Endodermal cell (in vitro differentiated cells): ENCODE measurements at places on chromosomes 1 and 21. TPM values are rescaled to one million over a fixed set of nuclear protein-coding genes. Genes with fewer than 3 reads are reported as not detected.

KIAA0040 gene
- 5.0 to 17.0 TPM (median 12.9 TPM) in 3 replicates for total RNA-seq

CYP4A22 gene
- total RNA-seq, result not detected in 2 replicates

MARK1 gene
- total RNA-seq, result 11.4 and 12.6 TPM in 2 replicates

CFHR5 gene
- not detected in 2 replicates for total RNA-seq

CD164L2 gene
- 1.4 and 1.8 TPM in 2 replicates for total RNA-seq

DNA sequence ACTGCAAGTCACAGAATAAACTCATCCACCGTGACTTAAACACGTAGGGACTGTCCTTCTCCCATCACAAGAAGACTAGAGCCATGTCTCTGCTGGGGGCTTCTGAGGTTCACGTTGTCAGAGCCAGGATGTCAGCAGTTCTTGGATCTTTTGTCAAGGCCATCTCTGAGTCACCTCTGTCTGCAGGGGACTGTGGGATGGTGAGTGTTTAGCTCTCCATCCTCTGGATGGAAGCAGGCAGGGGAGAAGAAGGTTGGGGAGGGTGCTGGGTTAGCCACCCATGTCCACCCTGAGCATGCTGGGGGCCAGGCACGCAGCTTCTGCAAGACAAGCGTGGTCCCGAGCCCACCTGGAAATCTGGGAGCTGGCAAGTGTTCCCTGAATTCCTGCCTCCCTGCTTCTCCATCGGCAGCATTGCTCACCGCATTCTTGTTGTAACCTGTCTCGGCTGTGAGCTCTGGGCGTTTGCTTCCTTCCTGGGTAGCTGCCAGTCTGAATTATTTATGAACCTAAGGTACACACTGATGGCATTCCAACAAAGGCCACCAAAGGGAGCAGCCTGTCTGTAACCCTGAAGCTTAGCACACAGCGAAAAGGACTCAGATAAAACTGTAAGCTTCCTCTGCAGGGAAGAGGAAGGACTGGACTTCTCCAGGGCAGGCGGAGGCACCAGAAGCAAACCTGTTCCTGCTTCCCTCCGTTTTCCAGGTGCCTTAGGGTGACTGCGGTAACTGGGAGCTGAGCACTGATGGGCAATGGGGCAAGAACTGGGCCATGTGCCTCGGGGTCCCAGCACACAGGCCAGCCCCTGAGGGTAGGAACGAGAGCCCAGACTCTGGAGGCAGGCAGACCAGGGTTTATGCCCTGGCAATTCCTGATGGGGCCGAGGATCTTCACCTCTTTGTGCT lies 88.6 kb downstream of the RIPK4 start:
- peak; percentile 76 for DNase-seq
- H3K4me3 ChIP-seq, result no peak overlapping the region
- H3K4me1 ChIP-seq, result peaks cover 11% of the 10 kb centered on the region

DNA sequence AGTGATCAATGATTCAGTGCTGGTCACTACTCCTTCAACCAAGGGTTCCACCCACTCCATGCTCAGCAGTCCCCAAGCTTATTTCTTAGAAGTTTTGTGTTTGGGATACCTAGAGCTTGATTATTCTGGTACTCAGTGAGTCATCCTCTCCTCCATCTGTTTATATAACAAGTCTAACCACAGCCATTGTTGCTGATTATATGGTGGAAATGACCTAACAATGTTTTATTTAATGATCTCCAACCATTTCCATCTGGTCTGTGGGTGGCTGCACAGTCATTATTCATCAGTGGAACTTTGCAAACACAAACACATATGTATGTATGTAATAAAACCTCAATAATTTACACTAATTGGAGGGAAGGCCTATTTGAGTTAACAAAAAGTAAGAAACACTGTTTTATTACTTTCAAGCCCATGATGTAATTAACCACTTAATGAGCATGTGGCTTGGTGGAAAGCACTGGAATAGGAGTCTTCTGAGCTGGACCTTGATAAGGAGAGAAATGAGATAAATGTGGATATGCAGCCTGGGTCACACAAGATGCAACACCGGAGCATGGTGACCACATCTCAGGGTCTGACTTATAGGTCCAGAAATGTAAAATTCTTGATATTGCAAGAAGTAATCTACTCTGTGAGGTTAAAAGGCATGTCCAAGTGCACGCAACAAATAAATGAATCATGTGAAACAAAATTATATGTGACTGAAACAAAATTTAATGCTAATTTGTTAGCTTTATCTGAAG lies 99.0 kb upstream of the WLS start:
- H3K4me1 ChIP-seq, result no peaks in the 10 kb centered on the region
- H3K4me3 ChIP-seq, result no peak overlapping the region
- no peak overlapping the region for H3K27ac ChIP-seq
- no peaks in the 10 kb centered on the region for H3K36me3 ChIP-seq

DNA sequence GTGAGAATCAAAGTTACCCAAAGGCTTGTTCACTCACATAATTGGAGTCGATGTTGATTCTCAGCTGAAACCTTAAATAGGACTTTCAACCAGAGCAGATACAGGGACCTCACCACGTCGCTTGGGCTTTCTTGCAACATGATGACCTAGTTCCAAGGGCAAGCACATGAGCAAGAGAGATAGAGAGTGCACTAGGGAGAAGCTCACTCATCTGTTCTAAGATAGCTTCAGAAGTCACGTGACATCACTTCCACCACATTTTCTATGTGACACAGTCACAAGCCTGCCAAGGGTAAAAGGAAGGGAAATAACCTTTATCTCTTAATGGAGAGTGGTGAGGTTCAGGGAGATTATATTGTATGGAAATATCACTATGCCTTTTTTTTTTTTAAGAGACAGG lies 470.1 kb upstream of the PLXNA2 start:
- no peak overlapping the region for H3K27ac ChIP-seq
- no peak for DNase-seq
- no peak overlapping the region for H3K4me3 ChIP-seq
- H3K27me3 ChIP-seq, result no peaks in the 10 kb centered on the region
- H3K36me3 ChIP-seq, result no peaks in the 10 kb centered on the region

- H3K4me1 ChIP-seq, result no peaks in the 10 kb centered on the region
- H3K27me3 ChIP-seq, result no peaks in the 10 kb centered on the region
- no peak overlapping the region for H3K27ac ChIP-seq
- DNase-seq, result no peak
Measured at GRCh38 chr1:199612976-199613774, 414.3 kb upstream of the NR5A2 start.

DNA sequence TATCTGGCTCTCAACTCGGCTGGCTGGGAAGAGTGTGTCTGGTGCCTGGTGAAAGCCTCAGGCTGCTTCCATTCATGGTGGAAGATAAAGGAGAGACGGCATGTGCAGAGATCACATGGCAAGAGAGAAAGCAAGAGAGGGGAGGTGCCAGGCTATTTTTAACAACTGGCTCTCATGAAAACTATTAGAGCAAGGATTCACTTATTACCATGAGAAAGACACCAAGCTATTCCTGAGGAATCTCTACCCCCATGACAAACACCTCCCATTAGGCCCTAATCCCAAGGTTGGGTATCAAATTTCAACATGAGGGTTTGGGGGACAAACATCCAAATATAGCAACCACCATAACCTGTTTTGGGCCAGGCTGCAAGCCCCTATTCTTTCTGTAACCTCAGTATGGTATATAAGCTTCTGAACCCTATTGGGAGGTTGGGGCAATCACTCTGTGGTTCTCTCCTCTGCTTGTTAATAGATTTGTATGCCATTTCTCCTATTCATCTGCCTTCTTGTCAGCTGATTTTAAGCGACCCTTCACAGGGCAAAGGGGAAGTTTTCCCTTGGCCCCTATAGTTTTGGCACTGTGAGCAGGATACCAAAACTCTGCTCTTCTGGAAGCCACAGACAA lies 179.0 kb upstream of the TNR start:
- H3K4me1 ChIP-seq, result peaks cover 8% of the 10 kb centered on the region
- H3K27me3 ChIP-seq, result no peaks in the 10 kb centered on the region
- H3K4me3 ChIP-seq, result no peak overlapping the region

DNA sequence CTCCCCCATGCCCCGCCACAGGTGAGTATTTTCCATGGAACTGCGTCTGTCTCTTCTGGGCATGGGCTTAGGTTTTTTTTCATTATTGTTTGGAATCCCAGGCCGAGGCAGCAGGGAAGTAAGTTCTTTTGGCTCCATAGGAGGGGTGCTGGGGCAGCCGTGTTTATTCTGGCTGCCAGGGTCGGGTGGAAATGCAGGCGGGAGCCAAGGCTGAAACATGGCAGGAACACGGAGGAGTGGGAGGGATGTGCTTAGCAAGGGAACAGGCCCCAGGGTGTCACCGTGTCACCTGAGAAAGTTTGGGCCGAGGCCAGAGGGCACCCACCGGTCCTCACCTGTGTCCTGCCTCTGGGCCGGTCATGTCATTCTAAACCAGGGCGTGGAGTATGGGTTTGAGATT lies 4.5 kb upstream of the DHRS3 start:
- H3K27me3 ChIP-seq, result peaks cover 21% of the 10 kb centered on the region
- H3K4me1 ChIP-seq, result no peaks in the 10 kb centered on the region
- H3K27ac ChIP-seq, result no peak overlapping the region

- H3K4me3 ChIP-seq, result no peak overlapping the region
- H3K36me3 ChIP-seq, result no peaks in the 10 kb centered on the region
- H3K4me1 ChIP-seq, result no peaks in the 10 kb centered on the region
- no peaks in the 10 kb centered on the region for H3K27me3 ChIP-seq
- no peak overlapping the region for H3K27ac ChIP-seq
Measured at GRCh38 chr1:224865510-224865909, 64.0 kb upstream of the DNAH14 start.

DNA sequence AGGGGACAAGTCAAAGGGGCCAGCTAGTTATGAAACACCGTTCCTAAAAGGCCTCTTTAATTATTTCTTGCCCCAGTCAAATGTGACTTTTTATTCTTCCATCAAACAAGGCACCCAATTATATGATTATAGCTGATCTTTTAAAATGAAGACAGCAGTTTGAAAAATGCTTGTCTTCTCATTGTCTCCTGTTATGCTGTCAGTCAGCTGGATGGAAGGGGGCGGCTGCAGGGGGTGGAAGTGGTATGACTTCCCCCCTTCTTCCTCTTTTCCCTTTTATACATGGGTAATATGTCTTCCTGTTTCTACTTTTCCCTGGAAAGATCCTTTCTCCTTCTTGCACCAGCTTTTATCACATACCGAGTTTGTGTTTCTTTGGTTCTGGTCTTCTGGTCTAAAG lies 25.8 kb upstream of the KCNA10 start:
- H3K27ac ChIP-seq, result no peak overlapping the region
- no peak overlapping the region for H3K4me3 ChIP-seq
- no peaks in the 10 kb centered on the region for H3K4me1 ChIP-seq
- H3K36me3 ChIP-seq, result no peaks in the 10 kb centered on the region
- DNase-seq, result no peak
- H3K27me3 ChIP-seq, result peaks cover 16% of the 10 kb centered on the region

- H3K27me3 ChIP-seq, result no peaks in the 10 kb centered on the region
- peak overlapping the region; percentile 30 for H3K27ac ChIP-seq
- H3K4me1 ChIP-seq, result no peaks in the 10 kb centered on the region
- H3K4me3 ChIP-seq, result no peak overlapping the region
Measured at GRCh38 chr1:27650539-27651175, 15.7 kb upstream of the FGR start.

DNA sequence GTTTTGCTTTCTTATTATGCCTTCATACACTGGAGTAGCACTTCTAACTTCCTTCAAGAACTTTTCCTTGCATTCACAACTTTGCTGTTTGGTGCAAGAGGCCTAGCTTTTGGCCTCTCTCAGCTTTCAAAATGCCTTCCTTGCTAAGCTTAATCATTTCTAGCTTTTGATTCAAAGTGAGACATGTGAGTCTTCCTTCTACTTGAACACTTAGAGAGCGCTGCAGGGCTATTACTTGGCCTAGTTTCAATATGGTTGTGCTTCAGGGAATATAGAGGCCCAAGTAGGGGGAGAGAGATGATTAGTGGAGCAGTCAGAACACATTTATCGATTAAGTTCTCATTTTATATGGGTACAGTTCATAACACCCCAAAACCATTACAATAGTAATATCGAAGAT lies 12.4 kb downstream of the ANGEL2 start:
- no peaks in the 10 kb centered on the region for H3K4me1 ChIP-seq
- no peak overlapping the region for H3K4me3 ChIP-seq
- DNase-seq, result no peak

DNA sequence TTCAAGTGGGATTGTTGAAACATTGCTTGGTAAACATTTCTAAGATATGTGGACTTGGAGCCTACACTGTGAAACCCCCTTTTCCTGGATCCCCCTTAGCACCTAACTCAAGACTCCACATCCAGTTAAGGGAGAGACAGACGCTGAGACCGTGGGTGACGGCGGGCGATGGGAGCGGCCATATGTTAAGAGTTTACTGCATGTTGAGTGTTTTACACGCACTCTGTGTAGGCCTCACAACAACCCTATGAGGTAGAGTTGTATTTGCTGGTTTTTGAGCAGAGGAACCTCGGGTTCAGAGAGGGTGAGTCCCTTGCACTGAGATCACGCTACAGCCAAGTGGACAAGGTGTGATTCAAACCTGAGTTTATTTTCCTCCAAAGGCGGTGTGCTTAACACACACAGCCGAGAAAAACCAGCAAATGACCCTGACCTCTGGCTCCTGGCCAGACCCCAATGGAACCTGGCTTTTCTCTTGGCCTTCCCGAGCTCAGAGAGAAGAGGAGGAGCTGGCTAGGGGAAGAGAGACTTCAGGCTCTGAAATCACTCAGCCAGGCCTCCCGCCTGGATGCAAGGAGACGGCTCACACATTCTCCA lies 46.9 kb upstream of the GOLT1A start:
- DNase-seq, result no peak
- H3K27me3 ChIP-seq, result no peaks in the 10 kb centered on the region
- H3K4me3 ChIP-seq, result no peak overlapping the region
- H3K27ac ChIP-seq, result no peak overlapping the region
- peaks cover 19% of the 10 kb centered on the region for H3K36me3 ChIP-seq

DNA sequence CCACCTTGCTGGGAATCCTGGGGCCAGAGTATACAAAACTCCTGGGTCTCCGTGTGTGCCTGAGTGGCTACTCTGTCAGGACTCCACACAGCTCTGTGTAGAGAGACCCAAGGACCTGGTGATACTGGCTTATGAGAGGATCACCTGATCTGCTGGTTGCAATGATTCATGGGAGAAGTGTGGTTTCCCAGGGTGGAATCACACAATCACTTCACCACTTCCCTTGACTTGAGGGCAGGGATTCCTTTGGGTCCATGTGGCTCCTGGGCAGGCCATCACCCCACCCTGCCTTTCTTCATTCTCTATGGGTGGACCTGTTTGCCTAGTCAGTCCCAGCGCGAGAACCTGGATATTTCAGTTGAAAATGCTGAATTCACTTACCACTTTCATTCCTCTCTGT lies 13.3 kb downstream of the PRSS38 start:
- DNase-seq, result no peak
- H3K27ac ChIP-seq, result no peak overlapping the region

DNA sequence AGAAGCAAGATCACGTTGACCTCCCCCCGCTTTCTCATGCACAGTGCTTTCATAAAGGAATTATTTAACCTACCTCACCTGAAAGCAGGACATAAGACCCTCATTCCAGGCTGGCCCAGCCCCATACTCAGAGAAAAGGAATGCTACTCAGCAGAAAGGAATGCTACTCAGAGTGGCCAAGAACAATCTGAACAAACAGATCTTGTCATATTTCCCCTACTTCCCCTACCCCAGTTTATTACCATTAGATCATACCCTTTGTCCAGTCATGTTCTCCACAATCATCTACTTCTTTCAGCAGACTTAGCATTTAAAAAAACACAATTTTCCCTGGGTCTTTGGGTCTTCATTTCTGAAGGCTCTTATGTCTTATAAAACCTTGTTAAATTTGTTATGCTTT lies 89.8 kb downstream of the SLC16A1 start:
- no peak overlapping the region for H3K4me3 ChIP-seq
- no peak overlapping the region for H3K27ac ChIP-seq
- peaks cover 11% of the 10 kb centered on the region for H3K4me1 ChIP-seq
- DNase-seq, result no peak

- no peaks in the 10 kb centered on the region for H3K27me3 ChIP-seq
- H3K4me3 ChIP-seq, result no peak overlapping the region
- peaks cover 3% of the 10 kb centered on the region for H3K4me1 ChIP-seq
- peak; percentile 96 for DNase-seq
- H3K27ac ChIP-seq, result no peak overlapping the region
Measured at GRCh38 chr1:225962440-225962975, 21.5 kb upstream of the LEFTY2 start.
